ENCODE measurements at places on chromosomes 1 and 21. TPM values are rescaled to one million over a fixed set of nuclear protein-coding genes. Genes with fewer than 3 reads are reported as not detected.

Gene MRPL37
- 49.2 TPM for total RNA-seq

- DNase-seq: no peak
- H3K27me3 ChIP-seq: no peaks in the 10 kb centered on the region
- H3K4me1 ChIP-seq: no peaks in the 10 kb centered on the region
- no peaks in the 10 kb centered on the region for H3K36me3 ChIP-seq
- no peak overlapping the region for H3K4me3 ChIP-seq
Observed at GRCh38 chr1:180386745-180387367, 115.5 kb downstream of the ACBD6 start.

DNA sequence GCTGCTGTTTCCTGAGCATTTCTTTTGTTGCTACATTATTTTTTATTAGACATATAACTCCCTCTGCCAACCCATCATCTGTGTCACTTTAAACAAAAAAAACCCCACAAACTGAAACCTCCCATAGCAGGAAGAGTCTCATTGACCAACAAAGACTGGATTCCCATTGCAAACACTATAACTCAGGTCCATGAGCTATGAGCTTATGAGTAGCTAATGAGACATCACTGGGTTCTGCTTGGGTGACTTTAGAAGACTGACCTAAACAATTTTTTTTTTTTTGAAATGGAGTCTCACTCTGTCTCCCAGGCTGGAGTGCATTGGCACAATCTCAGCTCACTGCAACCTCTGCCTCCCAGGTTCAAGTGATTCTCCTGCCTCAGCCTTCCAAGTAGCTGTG, 212.8 kb downstream of the LTN1 start:
- no peaks in the 10 kb centered on the region for H3K27me3 ChIP-seq
- no peak for DNase-seq
- no peak overlapping the region for H3K27ac ChIP-seq
- no peaks in the 10 kb centered on the region for H3K4me1 ChIP-seq
- H3K36me3 ChIP-seq: no peaks in the 10 kb centered on the region

Gene FAM72A
- 1.6 TPM for total RNA-seq

All from pancreas (tissue), 10 donors.